ENCODE measurements at places on chromosomes 3 and 15. TPM values are rescaled to one million over a fixed set of nuclear protein-coding genes. Genes with fewer than 3 reads are reported as not detected.

ZNF620 gene
- total RNA-seq, result 0.63 TPM

MST1R gene
- total RNA-seq, result 0.10 TPM

BHLHE40 gene
- total RNA-seq, result 216 TPM

GOLGA6D gene
- total RNA-seq, result not detected

EIF2B5 gene
- total RNA-seq, result 41.0 TPM

DAZL gene
- total RNA-seq, result 0.10 TPM

MME gene
- 1.7 TPM for total RNA-seq

Data from mononuclear cell (primary cell).